Testis (tissue), 5 donors: ENCODE measurements at places on chromosomes 6 and 20. TPM values are rescaled to one million over a fixed set of nuclear protein-coding genes. Genes with fewer than 3 reads are reported as not detected.

GRCh38 chr6:36023996-36024795 lies at the start of gene SLC26A8:
Gene SLC26A8, minus strand, starts transcription at chr6:36024641. Its CDS starts 4,934 bp downstream, at chr6:36019707.
- DNase-seq: peak; percentile 18
- H3K36me3 ChIP-seq: no peaks in the 10 kb centered on the region
- peak within 1 kb of the TSS; percentile 46 for H3K4me3 ChIP-seq
- H3K4me1 ChIP-seq: no peaks in the 10 kb centered on the region
- H3K27me3 ChIP-seq: no peaks in the 10 kb centered on the region

Gene KCNQ5
- 0.73 TPM for polyA plus RNA-seq

GRCh38 chr6:18183766-18184165 lies 28.5 kb downstream of the KDM1B start:
- no peaks in the 10 kb centered on the region for H3K27me3 ChIP-seq
- no peaks in the 10 kb centered on the region for H3K36me3 ChIP-seq
- DNase-seq: no peak

Gene SLC13A3
- polyA plus RNA-seq: 9.1 TPM

Gene GPR31
- polyA plus RNA-seq: 0.20 TPM

GRCh38 chr6:78883651-78884050 lies 16.3 kb downstream of the IRAK1BP1 start:
- H3K27ac ChIP-seq: no peak overlapping the region
- DNase-seq: no peak
- no peaks in the 10 kb centered on the region for H3K36me3 ChIP-seq
- H3K4me3 ChIP-seq: no peak overlapping the region

DNA sequence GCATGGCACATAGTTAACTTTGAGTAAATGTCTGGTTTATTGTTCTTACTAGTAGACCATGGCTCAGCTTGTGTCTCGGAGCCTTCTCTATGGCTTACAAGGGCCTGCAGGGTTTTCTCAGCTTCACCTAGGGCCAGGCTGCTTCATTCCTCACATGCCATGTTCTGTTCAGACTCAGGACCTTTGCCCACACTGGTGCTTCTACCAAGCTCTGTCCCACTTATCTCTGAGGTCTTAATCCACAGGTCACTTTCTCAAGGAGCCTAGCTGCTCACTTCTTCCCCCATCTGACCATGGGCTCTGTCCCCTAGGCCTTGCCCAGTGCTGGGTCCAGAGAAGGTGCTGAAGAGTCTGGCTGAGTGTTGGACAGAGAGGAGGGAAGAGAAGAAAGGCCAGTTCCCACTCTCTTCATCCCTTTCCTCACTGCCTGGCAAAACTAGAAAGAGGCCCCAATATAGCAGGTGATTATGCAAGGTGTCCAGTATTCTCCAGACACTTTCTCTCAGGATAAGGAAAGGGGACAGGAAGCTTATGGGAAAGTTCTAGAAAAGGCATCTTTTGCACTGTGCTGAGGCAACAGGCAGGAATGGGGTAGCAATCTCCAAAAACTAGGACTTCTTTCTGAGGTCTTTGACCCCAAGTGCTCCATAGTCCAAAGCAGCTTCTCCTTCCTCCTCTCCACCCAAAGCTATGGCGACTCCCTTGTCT lies 40.0 kb downstream of the COX4I2 start:
- no peak for DNase-seq
- peak overlapping the region; percentile 78 for H3K27ac ChIP-seq
- H3K4me3 ChIP-seq: no peak overlapping the region
- peaks cover 82% of the 10 kb centered on the region for H3K4me1 ChIP-seq
- no peaks in the 10 kb centered on the region for H3K36me3 ChIP-seq

DNA sequence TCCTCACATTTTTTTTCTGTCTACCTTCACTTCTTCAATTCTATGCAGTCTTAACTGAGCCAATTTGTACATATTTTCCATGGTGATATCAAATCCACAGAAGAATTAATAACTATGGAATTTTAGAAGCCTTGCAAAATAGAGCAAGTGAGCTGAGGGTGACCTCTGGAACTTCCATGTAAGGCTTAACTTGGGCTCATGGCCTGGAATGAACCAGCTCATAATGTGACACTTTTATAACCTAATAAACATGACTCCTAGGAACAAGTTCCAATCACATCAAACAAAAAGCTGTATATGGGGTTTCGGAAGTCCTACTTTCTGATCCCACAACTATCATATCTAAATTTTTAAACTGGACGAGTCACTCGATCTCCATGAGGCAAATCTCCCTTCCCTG lies 232.4 kb downstream of the FOXA2 start:
- no peaks in the 10 kb centered on the region for H3K4me1 ChIP-seq
- no peak for DNase-seq
- no peaks in the 10 kb centered on the region for H3K36me3 ChIP-seq
- no peak overlapping the region for H3K4me3 ChIP-seq

Gene C2
- 24.8 TPM for polyA plus RNA-seq

Gene PACRG
- polyA plus RNA-seq: 81.7 TPM

Gene RFX6
- polyA plus RNA-seq: 0.99 TPM

- H3K4me3 ChIP-seq: no peak overlapping the region
- peak; percentile 57 for DNase-seq
These were observed 379.9 kb downstream of the C6orf118 start for GRCh38 chr6:164929408-164929977.

GRCh38 chr20:50815162-50815989 lies 20.5 kb downstream of the BCAS4 start:
- no peaks in the 10 kb centered on the region for H3K27me3 ChIP-seq
- no peak for DNase-seq
- no peaks in the 10 kb centered on the region for H3K36me3 ChIP-seq
- no peak overlapping the region for H3K27ac ChIP-seq
- H3K4me1 ChIP-seq: peaks cover 5% of the 10 kb centered on the region
- H3K4me3 ChIP-seq: no peak overlapping the region
